ENCODE measurements at places on chromosomes 2 and 18.

GRCh38 chr2:5035057-5035488, 657.1 kb upstream of the SOX11 start:
- no peak for DNase-seq

GRCh38 chr2:143468341-143468888, 339.2 kb downstream of the ARHGAP15 start:
- DNase-seq: no peak

DNA sequence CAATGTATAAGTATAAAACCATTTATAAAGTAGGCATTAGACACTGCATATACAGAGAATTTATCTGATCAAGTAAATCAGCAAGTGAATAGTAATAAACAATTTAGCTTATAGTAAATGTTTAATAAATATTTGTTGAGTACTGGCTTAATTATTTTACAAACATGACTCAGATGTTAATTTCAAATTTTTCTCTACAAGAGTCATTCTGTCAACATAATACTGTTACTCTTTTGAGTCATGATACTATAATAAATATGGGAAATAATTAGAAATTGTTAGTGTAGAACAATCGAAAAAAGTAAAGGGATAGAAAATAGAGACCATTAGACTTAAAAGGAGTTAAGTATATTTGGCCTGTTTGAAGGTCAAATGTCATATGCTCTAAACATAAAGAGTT, 133.6 kb upstream of the MC4R start:
- no peak for DNase-seq

- DNase-seq: no peak
Measured at GRCh38 chr2:174617718-174618117, 20.1 kb upstream of the WIPF1 start.

DNA sequence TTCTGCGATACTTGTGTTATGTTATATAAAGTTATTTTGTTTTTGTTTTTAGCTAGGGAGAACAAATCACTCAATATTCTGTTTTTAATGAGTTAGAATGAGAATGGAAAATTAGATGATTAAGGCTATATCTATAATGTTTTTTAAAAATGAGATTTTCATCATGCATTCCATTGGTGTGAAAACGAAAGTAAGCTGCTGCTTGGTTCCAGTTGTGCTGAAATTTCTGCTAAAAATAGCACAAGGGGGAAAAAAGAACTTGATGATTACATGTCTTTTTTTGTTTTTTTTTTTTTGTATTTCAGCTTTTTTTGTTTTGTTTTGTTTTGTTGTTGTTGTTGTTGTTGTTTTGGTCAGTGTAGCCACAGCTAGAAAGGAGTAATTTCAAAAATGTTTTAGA, 242.6 kb upstream of the KCNJ3 start:
- no peak for DNase-seq
